ENCODE measurements at places on chromosomes 7 and 10.

GRCh38 chr10:132347211-132347930 is 15.4 kb downstream of the LRRC27 start:
- DNase-seq = no peak

GRCh38 chr10:12661671-12662070 is 312.3 kb downstream of the CAMK1D start:
- no peak for DNase-seq

DNA sequence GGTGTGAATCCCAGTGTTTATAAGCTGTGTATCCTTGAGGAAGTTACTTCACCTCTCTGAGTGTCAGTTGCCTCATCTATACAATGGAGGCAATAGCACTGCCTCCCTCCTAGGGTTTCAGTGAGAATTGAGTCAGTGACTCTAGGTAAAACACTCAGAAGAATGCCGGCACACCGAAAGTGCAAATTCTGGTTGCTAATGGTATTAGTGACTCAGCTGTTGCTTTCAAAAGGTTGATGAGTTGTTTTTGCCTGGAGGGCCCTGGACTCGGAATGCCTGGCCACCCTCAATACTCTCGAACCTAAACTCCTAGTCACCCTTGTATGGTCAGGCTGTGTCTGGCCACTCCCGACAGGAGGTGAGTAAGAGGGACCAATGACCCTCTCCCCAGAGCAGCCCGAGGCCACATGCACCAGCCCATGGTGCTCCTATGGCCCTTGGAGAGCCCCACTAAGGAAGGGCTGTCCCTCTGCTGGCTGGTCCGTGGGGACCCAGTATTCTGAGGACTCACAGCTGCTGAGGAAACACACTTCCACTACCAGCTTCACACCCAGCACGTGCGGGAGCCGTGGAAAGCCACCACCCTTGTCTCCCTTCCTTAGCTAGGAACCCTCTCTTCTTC is 60.2 kb downstream of the CALML3 start:
- no peak for DNase-seq

DNA sequence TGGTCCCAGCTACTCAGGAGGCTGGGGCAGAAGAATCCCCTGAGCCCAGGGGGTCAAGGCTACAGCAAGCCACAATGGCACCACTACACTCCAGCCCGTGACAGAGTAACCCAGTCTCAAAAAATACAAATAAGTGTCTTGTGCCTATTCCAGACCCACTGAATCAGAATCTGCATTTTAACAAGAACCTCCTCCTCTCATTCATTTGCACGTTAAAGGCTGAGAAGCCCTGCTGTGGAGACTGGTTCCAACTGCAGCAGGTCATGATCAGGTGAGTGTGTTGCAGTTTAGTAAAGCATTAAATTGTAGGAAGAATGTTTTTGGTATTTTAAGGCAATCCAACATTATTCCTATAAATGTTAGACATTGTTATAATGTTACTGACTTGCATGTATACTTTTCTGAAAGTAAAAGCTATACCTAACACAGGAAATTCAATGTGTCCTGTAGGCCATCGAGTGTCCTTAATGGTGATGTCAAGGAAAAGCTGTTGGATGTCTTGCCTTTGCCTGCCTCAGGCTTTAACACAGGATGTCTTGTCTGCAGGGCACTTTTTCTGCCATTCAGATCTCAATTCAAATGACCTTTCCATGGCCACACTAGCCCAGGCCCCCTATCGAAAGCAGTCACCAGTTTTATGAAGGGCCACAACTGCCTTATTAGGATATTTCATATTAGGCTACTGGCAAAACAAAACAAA is 30.4 kb downstream of the MKRN1 start:
- no peak for DNase-seq

- no peak for DNase-seq
Observed at GRCh38 chr10:12869427-12869826, 132.1 kb downstream of the CCDC3 start.

DNA sequence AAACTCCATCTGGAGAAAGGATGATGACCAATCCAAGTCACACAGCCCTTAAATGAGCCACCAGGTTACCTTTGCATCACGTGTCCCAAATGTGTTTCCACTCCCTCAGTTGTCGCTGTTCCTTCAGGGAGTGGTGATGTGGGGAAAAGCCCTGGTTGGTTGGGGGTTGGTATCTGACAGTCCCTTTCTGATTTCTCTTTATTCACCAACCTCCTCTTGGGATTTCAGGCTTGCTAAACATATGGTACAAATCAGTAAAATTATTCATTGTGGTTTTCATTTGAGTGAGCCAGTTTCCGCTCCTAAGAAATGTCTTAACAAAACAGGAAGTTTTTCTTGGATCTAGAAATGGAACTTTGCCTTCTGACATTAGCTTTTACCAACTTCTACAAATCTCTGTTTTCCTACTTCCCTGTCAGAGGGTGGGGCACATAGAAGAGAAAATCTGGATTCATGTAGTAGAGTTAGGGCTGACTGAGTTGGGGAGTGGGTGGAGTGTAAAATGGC is 40.0 kb upstream of the KMT2E start:
- DNase-seq = no peak

GRCh38 chr10:113681533-113682470 is 2.1 kb downstream of the CASP7 start:
- no peak for DNase-seq

- no peak for DNase-seq
Observed at GRCh38 chr10:59898125-59898835, 8.1 kb downstream of the CCDC6 start.

DNA sequence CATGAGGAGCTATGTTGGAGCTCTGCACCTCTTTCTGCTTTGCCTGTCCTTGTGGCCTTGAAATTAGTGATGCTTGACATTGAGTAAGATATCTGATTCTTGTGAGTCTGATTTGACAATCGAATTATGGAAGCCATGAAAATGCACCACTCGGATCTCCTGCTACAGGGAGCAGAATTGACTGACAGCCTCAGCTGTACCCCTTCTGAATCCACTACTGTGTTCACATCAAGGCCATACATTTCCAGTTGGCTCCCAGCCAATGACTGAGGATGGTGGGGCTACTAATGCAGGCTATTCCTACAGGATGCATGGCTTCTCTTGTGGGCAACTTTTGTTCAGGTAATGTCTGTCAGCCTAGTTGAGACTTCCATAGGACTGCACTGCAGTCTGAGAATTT is 321.9 kb downstream of the REEP3 start:
- no peak for DNase-seq

GRCh38 chr10:30883116-30883515 is 148.5 kb downstream of the ZNF438 start:
- no peak for DNase-seq

- DNase-seq = no peak
Observed at GRCh38 chr7:50229964-50230363, 74.6 kb upstream of the IKZF1 start.

- DNase-seq = no peak
Observed at GRCh38 chr10:97263971-97264370, 28.5 kb downstream of the ARHGAP19 start.

- no peak for DNase-seq
Observed at GRCh38 chr7:29370531-29371314, 176.1 kb downstream of the CHN2 start.

DNA sequence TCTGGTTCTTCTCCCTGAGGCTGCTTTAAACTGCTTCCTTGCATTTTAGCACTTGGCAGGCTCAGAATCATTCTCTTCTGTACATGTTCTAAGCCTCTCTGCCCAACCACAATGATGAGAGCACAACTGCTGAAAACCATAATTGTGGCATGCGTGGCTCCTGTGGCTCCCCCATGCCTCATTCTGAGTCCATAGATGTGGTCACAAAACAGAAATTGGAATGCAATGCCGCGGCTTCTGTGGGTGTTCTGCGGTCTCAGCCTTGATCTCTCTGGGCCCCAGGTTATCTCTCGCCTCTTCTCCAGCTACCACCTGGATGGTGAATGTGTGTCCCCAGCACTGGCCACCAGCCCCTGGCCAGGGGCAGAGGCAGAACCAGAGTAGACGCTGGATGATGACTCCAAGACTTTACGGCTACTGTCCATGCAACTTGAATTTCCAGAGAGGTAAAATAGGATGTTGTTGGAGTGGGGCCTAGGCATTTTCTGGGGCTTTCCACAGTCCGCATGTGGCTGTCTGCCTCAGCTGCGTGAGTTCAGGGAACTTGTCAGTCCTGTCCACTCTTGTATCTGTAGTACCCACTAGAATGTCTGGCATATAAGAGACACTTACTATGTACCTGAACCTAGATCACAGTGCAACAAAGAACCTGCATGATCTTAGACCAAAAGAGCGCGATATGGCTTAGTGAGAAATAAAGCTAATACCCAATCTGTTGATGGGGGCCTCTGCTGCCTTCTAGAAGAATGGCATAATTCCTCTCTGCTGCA is 52.4 kb upstream of the ADRB1 start:
- peak; percentile 39 for DNase-seq

GRCh38 chr7:152759949-152760853 is 649 bp downstream of the ACTR3B start:
- peak; percentile 6 for DNase-seq

DNA sequence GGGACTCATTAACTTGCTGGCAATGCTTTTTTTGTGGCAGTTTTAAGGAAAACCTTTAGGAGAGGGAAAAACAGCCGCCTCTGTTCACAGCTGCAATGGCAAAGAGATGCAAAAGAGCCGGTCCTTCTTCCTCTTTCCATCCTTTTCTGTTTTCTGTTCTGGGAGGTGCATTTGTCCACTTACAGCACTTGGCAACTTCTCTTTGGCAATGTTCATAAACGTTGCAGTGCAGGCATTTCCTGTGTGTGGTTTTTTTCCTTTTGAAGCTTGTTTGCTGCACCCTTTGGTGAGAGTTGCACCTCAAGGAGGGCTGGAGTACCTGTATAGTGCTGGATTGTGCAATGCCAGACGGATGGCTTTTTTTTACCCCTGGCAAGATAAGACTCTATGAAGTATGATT is 53.9 kb upstream of the HABP2 start:
- DNase-seq = no peak

GRCh38 chr10:1396297-1396635 is 340.1 kb downstream of the WDR37 start:
- no peak for DNase-seq

DNA sequence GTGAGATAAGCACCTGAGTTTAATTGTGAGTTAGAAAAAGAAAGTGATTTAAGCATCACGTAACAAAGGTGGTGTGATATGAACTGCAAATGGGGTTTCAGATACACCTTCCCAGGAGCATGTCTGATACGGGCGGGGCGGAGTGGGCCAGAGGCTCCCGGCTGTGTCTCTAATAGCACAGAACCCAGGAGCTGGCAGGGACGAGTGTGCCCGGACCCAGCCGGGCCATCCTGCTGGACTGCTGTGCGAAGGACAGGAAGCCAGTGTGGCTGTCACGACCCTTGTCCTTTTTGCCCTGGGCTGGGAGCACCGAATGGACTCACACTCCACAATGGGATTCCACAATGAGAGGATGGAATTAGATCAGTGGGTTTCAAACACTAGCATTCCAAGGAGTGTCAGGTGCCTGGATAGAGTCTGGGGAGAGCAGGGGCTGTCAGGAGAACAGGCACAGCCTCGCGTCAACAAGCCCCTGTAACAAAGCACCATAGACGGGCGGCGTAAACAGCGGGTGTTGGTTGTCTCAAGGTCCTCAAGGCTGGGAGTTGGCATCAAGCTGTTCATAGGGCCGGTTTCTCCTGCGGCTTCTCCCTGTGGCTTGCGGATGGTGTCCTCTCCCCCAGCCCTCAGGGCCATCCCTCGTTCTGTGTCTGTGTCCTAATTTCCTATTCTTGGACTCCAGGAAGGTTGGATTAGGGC is 242.6 kb upstream of the PITRM1 start:
- DNase-seq = no peak

GRCh38 chr7:91239171-91239604 is 25.0 kb upstream of the FZD1 start:
- no peak for DNase-seq

DNA sequence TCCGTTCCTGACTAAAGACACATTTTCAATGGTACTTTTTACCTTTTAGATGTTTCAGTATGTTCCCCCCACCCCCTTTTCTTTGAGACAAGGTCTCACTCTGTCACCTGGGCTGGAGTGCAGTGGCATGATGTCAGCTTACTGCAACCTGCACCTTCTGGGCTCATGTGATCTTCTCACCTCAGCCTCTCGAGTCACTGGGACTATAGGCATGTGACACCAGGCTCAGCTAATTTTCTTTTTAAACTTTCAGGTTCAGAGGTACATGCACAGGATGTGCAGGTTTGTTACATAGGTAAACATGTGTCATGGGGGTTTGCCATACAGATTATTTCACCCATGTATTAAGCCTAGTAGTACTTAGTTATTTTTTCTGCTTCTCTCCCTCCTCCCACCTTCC is 99.3 kb upstream of the RPA3 start:
- no peak for DNase-seq

DNA sequence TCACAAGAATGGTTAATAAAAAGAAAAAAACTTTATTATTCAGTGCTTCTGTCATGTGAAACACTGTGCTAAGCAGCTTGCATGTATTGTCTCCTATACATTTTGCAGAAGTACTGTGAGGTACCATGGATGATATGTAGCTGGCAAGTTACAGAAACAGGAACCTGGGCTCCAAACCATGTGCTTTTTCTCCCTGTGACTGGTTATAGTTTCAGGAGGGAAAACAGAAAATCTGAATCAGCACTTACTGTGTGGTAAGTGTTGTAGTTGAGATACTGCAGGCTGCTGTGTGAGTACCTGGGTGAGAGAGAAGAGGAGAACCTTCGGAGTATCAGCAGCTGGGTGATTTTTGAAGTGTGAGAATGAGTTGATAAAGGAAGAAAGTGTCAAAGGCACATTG is 285.0 kb downstream of the SUGCT start:
- DNase-seq = no peak

- no peak for DNase-seq
Observed at GRCh38 chr7:104174798-104175197, 33.0 kb downstream of the ORC5 start.

GRCh38 chr10:96097865-96098264 is 32.2 kb upstream of the ZNF518A start:
- no peak for DNase-seq

GRCh38 chr10:110151467-110151866 is 55.9 kb upstream of the MXI1 start:
- DNase-seq = no peak

- no peak for DNase-seq
Observed at GRCh38 chr10:26725837-26726727, 28.6 kb downstream of the PDSS1 start.

DNA sequence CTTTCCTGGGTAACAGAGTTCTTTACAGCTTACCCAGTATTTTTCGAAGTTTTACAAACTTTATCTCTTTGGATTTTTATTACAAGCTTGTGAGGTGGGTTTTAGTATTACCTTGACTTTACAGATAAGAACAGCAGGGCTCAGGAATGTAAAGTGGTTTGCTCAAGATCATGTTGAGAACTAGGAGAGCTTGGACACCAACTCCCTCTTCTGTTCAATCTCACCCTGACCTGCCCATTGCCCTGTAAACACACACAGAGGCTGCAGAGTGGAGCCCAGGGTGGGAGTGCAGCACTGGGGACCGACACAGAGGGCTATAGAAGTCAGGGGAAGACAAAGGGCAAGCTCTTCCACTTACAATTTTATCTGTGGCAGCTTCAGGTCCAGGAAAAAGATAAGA is 4.6 kb upstream of the TSPAN14 start:
- DNase-seq = no peak

DNA sequence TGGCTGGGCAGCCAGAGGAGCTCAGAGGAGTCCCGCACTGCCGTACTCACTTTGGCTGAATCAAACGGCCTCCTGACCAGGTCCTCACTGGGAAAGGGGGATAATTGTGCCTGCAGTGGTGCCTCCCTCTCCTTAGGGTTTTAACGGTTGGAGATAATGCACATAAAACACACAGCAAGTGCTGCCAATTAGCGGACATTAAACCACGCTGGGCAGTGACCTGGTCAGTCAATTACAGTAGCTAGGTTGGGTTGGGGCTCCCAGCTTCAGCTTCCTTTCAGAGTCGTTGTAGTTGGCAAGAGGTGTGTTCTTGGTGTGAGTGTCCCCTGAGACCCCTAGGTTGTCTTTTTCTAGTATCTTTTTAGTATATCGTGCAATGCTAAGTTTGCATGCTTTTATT is 146.6 kb downstream of the C10orf105 start:
- DNase-seq = no peak

Measured in stimulated activated CD4-positive, alpha-beta T cell treated with anti-CD3 and anti-CD28 coated beads, Interleukin-12 subunit alpha, Interleukin-12 subunit beta, amount 100 ng/mL, for 48 hours (primary cell).